ENCODE measurements at places on chromosomes 11 and 22.

GRCh38 chr11:76918941-76919386 lies 58.2 kb downstream of the ACER3 start:
- DNase-seq = peak; percentile 66

DNA sequence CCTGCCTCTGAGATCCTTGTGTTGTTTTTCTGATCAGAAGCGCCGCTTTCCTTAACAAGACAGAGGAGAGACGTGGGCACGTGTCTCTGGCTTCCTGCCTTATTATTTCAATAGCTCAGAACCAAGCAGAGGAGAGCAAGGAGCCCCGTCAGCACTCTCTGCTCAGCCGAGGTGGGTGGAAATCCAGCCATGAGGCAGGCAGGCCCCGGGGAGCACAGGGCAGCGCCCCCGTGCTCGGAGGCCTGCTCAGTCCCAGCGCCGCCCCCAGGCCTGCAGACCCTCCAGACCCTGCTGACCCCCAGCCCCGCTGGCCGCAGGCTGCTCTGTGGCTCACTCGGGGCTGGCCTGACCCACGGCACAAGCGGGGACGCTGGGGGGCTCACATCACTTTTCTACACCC lies 162.8 kb downstream of the BRD1 start:
- no peak for DNase-seq

GRCh38 chr11:30424321-30424720 lies 101.4 kb downstream of the ARL14EP start:
- no peak for DNase-seq

DNA sequence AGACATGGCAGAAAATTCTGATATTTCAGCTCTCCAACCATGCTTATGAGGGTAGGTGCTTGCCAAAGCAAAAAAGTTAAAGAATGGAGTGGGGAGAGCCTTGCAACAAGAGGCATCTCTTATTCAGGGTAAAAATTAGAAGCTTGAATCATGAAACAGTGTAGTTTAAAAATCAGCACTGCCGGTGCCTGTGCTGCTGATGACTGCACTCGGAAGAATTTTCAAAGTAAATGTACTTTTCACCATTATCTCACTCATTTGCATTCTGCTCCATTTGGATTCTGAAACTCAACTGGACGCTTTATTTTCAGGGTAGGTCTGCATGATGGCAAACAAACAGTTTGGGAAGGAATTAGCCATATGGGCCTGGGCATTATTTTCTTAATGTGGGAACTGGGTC lies 126.3 kb downstream of the KIRREL3 start:
- no peak for DNase-seq

All from left renal cortex interstitium (tissue), 4 donors.